NCI-H446 treated with DMSO at 0.1 percent for 48 hours (cell line): ENCODE measurements at places on chromosomes 16 and 17.

- no peak for DNase-seq
Measured at GRCh38 chr17:42460371-42460770, 1.7 kb downstream of the ATP6V0A1 start.

DNA sequence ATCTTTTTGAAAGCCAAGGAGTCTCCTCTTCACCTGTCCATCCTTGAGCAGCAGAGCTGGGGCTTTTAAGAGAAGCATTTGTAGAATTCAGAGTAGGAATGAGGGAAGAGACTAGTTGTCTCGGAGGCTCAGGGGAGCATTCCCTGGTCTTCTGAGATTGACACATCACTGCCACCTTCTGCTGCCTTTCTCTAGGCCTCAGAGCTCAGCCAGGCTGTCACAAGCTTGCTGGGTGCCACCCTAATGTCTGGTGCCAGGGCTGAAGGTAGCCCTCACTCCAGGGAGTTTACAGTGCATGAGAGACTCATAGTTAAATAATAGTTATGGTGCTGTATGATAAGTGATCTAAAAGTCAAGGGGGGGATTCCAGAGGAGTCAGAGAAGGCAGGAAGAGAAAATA is 39.7 kb downstream of the B9D1 start:
- no peak for DNase-seq

- DNase-seq = no peak
Measured at GRCh38 chr16:11196286-11196828, 59.6 kb downstream of the SOCS1 start.

DNA sequence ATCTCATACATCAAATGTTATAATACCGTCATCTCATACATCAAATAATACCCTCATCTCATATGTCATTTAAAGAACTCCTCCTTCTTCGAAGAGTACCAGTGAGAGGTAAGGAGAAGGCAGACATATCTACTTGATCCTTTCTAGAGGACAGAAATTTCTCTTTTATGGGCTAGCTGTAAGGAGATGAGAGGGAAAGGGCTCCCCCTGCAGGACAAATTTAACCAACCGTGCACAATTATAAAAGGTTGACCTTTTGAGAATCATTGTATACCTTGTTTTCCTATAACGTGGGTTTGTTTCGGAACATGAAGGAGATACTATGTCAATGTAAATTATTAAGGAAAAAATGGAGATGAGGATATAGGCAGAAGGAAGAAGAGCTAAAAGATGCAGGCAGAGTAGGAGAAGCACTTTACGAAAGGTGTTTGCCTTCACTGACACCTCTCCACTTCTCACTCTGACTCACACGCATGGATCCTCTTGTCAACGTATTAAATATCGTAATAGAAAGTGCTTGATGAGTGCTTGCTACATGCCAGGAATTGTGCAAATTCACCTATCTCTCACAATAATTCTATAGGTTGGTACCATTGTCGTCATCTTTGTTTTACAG is 465.9 kb upstream of the ERCC4 start:
- DNase-seq = no peak

- no peak for DNase-seq
Measured at GRCh38 chr17:81837641-81838040, 2.8 kb upstream of the PPP1R27 start.

DNA sequence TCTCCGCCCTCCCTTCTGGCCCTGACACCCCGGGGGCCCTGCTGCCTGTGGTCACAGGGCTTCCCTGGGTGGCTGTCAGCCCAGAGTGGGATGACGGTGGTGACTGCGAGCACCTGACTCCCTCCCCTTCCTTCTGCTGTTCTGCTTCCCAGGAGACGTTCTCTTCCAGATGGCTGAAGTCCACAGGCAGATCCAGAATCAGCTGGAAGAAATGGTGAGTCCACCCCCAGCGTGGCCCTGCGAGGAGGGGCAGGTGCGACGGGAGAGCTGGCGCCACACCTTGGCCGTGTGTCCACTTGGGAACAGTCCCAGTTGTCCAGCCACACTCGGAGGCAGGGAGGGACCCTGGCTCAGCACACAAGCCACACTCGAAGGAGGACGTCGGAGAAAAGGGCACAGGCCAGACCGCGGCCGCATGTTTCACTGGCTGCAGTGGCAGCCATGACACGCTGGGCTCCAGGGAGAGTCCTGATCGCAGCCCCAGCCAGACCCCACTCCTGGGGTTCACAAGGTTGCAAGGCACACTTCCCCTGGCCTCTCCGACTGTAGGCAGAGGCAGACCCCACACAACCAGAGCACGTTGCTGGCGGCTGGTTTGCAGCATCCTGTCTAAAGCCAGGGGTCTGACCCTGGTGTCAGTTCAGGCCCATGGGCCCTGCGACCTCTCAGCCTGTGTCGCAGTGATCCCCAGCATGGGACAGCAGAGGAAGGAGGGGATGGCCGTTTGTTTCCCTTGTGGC is 49.9 kb downstream of the BAIAP2 start:
- DNase-seq = no peak

- DNase-seq = no peak
Measured at GRCh38 chr17:77404812-77405581, 264.2 kb downstream of the SEC14L1 start.

- no peak for DNase-seq
Measured at GRCh38 chr16:86549076-86549892, 5.8 kb downstream of the MTHFSD start.

DNA sequence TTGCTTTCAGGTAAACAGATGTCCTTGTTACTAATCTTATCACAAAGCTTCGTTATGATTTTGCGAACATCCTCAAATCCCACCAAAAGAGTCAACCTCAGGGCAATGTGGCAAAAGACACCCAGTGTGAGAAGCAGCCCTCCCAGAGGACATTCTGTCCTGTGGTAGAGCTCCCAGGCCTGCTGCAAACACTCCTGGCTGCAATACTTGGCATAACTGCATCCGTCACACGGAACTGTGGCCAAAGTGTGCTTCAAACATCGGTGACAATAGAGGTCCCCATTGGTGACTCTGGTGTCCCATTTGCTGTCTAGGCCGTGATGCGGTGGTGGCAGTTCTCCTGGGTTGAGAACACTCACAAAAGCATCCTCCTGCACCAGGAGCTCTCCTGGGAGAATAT is 29.5 kb downstream of the SMYD4 start:
- no peak for DNase-seq

GRCh38 chr17:56679777-56680422 is 86.4 kb downstream of the NOG start:
- DNase-seq = no peak

GRCh38 chr16:79757163-79757562 is 156.6 kb upstream of the MAF start:
- no peak for DNase-seq

GRCh38 chr17:57370037-57370581 is 113.8 kb downstream of the MSI2 start:
- DNase-seq = no peak

- DNase-seq = no peak
Measured at GRCh38 chr16:78005881-78006280, 16.5 kb upstream of the CLEC3A start.

DNA sequence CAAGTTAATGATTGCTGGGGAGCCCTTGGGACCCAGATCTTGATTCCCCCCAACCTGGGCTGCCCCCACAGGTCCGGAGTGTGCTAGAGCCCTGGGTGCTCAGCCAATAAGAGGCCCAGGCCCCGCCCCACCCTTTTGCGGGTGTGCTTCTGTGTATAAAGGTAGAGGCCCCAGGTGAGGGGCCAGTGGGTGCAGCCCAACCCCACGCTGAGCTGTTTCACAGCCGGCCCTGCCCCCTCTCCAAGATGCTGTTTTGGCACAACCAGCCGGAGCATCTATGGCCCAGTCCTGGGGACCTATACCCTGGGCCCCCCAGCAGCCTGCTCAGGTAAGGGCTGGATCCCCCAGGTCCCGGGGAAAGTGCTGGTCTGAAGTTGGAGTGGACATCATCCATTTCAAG is 11.8 kb upstream of the STAC2 start:
- DNase-seq = no peak

DNA sequence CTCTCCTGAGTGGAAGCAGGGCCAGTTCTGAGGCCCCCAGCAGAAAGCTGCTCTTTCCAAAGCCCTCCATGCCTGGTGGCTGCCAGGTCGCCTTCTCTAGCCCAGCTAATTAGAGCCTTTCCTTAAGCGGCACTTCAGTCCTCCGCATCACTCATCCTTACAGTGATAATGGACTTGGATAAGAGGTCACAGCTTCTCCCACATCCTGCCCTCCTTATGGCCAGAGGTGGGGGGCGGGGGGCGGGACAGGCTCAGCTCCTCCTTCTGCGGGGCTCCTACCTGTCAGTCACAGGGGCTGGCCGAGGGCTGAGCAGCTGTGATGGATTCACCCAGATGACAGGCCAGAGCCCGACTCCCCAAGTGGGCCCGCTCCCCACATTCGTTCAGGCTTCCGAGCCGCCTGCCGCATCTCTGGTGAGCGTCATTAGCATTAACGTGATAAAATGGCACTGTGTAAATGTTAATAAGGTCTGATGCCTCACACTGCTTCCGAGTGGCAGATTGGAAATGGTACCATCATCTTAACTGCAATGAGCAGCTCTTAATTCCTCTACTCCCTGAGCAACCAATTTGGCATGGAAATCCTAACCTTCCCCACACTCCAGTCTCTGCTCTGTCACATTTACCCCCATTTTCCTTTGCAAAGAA is 41.3 kb downstream of the GRIN2C start:
- no peak for DNase-seq

- peak; percentile 62 for DNase-seq
Measured at GRCh38 chr17:28967221-28968135, 16.2 kb upstream of the PHF12 start.

- DNase-seq = no peak
Measured at GRCh38 chr17:67489273-67489672, 112.2 kb downstream of the PITPNC1 start.

DNA sequence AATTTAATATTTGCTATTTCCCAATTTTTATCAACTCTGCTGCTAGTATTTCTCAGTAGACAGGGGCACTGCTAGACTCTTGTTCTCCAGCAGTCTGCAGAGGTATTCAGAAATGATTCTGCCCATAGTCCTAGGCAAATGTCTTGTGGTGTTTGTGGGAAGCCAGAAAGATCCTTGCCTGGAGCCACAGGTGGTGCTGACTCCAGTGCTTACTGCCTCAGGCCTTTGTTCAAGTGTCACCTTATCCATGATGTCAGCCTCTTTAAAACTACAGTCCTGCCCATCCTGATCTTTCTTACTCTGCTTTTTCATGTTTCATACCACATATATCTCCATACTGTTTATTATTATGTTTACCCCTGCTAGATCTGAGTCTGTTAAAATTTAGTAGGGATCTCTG is 26.5 kb downstream of the ZSWIM7 start:
- no peak for DNase-seq

GRCh38 chr16:56630134-56630533 is 2.3 kb upstream of the MT1M start:
- DNase-seq = no peak

- no peak for DNase-seq
Measured at GRCh38 chr16:89815639-89816348, 653 bp downstream of the FANCA start.

DNA sequence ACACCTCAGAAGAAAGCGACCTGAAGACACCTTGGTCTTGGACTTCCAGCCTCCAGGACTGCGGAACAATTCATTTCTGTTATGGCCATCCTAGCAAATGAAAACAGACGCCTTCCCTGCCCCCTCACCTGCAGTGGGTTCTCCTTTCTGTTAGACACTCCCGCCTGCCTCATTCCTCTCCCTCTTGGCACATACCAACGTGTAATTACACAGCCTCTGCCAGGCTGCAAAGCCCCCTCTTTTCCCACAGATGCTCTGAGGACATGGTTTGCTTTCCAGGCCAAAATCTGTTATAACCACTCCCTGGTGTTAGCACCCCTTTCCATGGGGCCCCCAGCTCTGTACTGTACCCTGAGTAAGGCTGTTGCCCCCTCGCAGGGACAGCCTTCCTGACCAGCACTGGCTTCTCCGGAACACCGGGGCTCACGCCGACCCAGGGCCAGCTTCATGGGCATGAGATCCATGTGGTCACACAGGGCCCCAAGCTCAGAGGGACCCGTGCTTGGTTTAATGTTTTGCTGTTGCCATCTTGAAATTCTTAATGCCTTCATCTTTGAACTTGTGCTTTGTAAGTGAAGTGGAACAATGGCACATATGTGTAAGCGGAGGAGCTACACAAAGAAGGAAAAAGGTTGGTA is 64.1 kb downstream of the SDK2 start:
- DNase-seq = no peak

DNA sequence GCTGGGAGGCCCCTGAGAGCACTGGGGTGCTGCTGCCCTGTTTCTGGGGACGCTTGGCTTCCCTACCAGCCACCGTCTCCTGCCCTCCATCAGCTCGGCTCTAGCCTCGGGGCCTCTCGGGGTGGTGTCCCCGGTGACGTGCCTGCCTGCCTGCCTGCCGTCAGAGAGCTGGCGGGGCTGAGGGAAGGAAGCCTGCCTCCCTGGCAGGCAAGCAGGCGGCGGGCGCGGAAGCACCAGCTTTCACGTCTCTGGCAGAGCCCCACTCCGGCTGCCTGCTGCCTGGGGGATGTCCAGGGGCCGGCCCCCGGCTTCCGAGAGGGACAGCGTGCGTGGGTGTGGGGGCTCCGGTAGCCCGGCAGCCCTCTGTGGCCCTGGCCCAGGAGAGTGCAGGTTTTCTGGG is 9.3 kb downstream of the CENPX start:
- no peak for DNase-seq

DNA sequence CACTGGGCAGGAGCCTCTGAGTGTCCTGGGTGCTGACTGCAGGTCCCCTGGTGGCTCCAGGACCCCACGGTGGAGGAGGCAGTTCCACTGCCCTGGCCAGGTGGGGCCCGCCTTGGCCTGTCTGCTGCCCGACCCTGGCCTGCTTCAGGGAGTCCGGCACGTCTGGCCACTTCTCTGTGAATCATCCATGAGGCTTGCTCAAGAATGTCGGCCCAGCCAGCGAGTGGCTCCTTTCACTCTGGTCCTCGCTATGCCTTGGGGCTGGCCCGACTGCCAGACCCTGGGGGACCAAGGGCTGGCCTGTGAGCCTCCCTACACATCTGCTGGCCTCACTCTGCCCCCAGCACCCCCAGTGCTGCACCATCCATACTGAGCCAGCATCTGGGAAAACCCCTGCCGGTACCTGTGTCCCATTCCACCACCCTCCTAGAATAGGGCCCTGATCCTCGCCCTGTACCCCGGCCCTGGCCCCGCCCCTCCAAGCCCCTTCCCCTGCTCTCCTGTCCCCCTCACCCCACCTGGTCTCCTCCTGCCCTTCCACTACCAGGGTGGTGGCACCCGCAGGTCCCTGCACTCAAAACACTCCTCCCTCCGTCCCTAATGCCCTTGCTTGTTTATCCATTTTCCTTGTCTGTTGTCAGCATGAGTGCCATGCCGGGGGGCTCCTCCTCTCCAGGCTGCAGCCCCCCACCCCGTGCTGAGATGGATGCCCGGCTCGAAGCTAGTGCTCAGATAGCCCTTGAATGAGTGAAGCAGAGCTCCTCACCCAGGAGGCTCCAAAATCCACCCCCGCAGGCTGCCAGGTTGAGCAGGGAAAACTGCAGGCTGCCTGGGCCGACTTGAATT is 35.5 kb downstream of the ADCY7 start:
- DNase-seq = no peak
